ENCODE measurements at places on chromosomes 5 and 9.

- H3K4me1 ChIP-seq, result no peaks in the 10 kb centered on the region
- H3K27ac ChIP-seq, result no peak overlapping the region
- no peak overlapping the region for H3K4me3 ChIP-seq
- H3K27me3 ChIP-seq, result peaks cover 3% of the 10 kb centered on the region
- H3K36me3 ChIP-seq, result no peaks in the 10 kb centered on the region
Observed at GRCh38 chr5:42689391-42689790, 67.2 kb upstream of the CCDC152 start.

DNA sequence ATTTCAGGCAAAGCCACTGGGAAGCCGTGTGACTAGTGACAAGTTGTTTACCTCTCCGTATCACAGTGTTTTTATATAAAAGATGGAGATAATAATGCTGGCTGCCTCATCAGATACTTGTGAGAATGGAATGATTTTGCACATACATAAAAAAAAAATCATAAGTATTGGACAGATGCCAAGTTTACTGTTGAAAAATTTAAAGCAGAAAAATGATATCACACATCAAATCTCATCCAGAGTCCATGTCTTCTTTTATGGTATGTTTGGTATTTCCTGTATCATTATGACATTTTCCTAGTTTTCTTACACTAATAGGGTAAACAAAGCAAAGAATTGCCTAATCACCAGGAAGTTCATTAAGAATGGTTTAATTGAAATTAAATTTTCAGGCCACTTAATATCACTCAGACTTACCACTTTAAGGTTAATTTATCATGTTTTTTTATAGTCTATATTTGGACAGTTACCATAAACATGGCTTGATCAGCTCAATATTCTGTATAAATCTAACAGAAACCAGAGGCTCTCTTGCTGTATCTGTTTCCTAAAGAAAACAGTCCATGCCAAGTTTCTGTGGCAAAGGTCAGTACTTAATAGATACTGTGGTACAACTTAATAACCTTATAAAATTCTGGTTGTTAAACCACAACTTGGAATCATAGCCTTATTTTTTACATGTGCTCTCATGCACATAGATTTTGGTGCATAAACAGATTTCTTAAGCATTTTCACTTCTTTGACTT, 656.5 kb upstream of the RIOK2 start:
- no peak overlapping the region for H3K4me3 ChIP-seq
- no peaks in the 10 kb centered on the region for H3K4me1 ChIP-seq
- H3K27me3 ChIP-seq, result no peaks in the 10 kb centered on the region
- DNase-seq, result no peak
- no peaks in the 10 kb centered on the region for H3K36me3 ChIP-seq

GRCh38 chr5:12883395-12883794, 979.1 kb upstream of the CTNND2 start:
- H3K4me3 ChIP-seq, result no peak overlapping the region
- H3K4me1 ChIP-seq, result no peaks in the 10 kb centered on the region
- H3K27me3 ChIP-seq, result no peaks in the 10 kb centered on the region
- no peak overlapping the region for H3K27ac ChIP-seq
- no peak for DNase-seq

DNA sequence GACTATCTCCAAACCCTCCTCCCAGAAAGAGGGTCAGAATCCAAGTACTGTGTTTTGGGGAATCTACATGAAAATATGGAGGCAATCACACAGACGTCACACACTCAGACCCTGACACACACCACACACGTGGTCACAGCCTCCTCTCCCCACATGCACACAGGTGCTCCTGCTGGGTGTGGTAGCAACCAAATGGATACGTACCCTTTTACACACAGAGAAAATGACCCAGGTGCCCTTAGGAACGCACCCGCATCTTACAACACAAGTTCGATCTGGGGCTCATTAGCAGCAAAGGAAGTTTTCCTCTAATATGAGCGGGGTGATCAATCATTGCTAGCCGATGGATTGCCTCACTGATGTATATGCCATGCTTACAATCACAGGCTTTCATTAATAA, 480.2 kb upstream of the KLF4 start:
- H3K27me3 ChIP-seq, result no peaks in the 10 kb centered on the region
- no peaks in the 10 kb centered on the region for H3K4me1 ChIP-seq
- no peak overlapping the region for H3K4me3 ChIP-seq
- H3K36me3 ChIP-seq, result no peaks in the 10 kb centered on the region

DNA sequence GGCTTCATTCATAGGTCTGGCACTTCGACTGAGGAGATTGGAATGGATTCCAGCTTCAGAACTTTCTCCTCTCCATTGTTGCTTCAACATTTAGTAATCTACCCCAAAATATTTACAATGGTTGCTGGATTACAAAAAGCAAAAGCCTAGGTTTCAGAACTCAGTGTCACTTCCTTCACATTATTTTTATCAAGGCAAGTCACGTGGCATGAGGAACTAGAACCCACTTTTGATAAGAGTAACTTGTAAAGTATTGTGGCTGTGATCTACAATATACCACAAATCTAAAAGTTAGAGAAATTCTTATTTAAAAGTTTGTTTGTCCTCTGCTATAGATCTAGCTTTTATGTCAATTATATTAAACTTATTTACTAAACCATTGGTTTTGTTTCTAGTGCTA, 39.7 kb upstream of the ANKDD1B start:
- H3K27ac ChIP-seq, result no peak overlapping the region

GRCh38 chr5:139451878-139452660, 10.5 kb downstream of the ECSCR start:
- H3K27me3 ChIP-seq, result no peaks in the 10 kb centered on the region
- DNase-seq, result no peak
- H3K4me1 ChIP-seq, result peaks cover 32% of the 10 kb centered on the region
- H3K4me3 ChIP-seq, result no peak overlapping the region

- H3K36me3 ChIP-seq, result no peaks in the 10 kb centered on the region
- H3K27me3 ChIP-seq, result no peaks in the 10 kb centered on the region
- H3K4me3 ChIP-seq, result peak overlapping the region; percentile 95
- no peak for DNase-seq
Observed at GRCh38 chr9:3526997-3527940, 1.5 kb upstream of the RFX3 start.

GRCh38 chr5:5085381-5085780, 54.7 kb upstream of the ADAMTS16 start:
- no peak overlapping the region for H3K4me3 ChIP-seq
- no peaks in the 10 kb centered on the region for H3K27me3 ChIP-seq
- H3K27ac ChIP-seq, result no peak overlapping the region
- no peak for DNase-seq
- no peaks in the 10 kb centered on the region for H3K36me3 ChIP-seq

GRCh38 chr5:12794476-12795332, 890.5 kb upstream of the CTNND2 start:
- H3K4me3 ChIP-seq, result no peak overlapping the region
- H3K36me3 ChIP-seq, result no peaks in the 10 kb centered on the region
- no peak overlapping the region for H3K27ac ChIP-seq
- DNase-seq, result no peak
- no peaks in the 10 kb centered on the region for H3K4me1 ChIP-seq
- H3K27me3 ChIP-seq, result no peaks in the 10 kb centered on the region

DNA sequence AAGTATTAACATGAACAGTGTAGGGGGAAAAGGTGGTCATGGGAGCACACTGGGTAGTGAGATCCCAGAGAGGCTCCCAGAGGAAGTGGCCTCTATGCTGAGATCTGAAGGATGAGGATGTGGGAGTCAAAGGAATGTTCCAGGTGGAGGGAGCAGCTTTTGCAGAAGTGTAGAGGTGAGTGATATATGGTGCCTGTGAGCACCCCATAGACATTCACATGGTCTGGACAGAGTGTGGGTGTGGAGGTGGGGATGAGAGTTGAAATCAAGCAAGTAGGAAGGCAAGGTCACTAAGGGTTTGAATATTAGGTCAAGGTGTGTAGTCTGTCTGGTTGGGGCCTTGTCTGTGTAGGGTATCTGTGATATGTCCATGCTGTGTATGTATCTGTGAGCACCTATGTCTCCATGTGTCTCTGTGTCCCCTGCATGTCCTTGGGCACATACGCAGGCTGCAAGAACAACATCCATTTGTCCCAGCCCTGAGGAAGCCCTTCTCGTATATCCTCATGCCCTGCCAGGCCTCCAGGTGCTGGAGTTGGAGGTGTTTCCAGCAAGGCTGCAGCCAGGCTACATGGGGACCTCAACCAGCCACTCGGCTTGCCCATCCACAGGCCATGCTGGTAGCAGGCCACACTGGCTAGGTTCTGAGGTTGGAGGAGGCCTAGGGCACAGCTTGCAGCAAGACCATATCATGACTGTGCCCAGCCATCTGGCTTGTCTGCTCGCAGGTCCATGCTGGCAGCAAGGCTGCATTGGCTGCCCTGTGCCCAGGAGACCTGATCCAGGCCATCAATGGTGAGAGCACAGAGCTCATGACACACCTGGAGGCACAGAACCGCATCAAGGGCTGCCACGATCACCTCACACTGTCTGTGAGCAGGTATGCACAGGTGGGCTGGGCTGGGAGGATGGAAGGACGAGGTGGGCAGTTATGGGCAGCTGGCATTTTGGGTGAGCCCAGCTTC, 4.7 kb downstream of the PDLIM4 start:
- H3K4me1 ChIP-seq, result no peaks in the 10 kb centered on the region
- H3K27me3 ChIP-seq, result no peaks in the 10 kb centered on the region
- H3K4me3 ChIP-seq, result no peak overlapping the region
- no peak overlapping the region for H3K27ac ChIP-seq

- H3K27me3 ChIP-seq, result no peaks in the 10 kb centered on the region
- no peaks in the 10 kb centered on the region for H3K36me3 ChIP-seq
- H3K4me3 ChIP-seq, result no peak overlapping the region
- H3K4me1 ChIP-seq, result no peaks in the 10 kb centered on the region
- no peak overlapping the region for H3K27ac ChIP-seq
Observed at GRCh38 chr5:3414371-3414770, 181.3 kb upstream of the IRX1 start.

GRCh38 chr9:3647652-3648051, 121.9 kb upstream of the RFX3 start:
- no peaks in the 10 kb centered on the region for H3K36me3 ChIP-seq
- H3K4me3 ChIP-seq, result no peak overlapping the region
- no peaks in the 10 kb centered on the region for H3K4me1 ChIP-seq
- no peaks in the 10 kb centered on the region for H3K27me3 ChIP-seq

GRCh38 chr5:84057211-84057610, 327.5 kb downstream of the EDIL3 start:
- H3K27me3 ChIP-seq, result no peaks in the 10 kb centered on the region
- no peak overlapping the region for H3K4me3 ChIP-seq
- no peaks in the 10 kb centered on the region for H3K4me1 ChIP-seq
- no peak overlapping the region for H3K27ac ChIP-seq
- H3K36me3 ChIP-seq, result no peaks in the 10 kb centered on the region
- DNase-seq, result no peak

GRCh38 chr5:115070737-115071136, 99.0 kb downstream of the TRIM36 start:
- H3K27ac ChIP-seq, result no peak overlapping the region
- H3K4me3 ChIP-seq, result no peak overlapping the region
- H3K4me1 ChIP-seq, result no peaks in the 10 kb centered on the region
- H3K27me3 ChIP-seq, result peaks cover 4% of the 10 kb centered on the region
- no peaks in the 10 kb centered on the region for H3K36me3 ChIP-seq
- no peak for DNase-seq

DNA sequence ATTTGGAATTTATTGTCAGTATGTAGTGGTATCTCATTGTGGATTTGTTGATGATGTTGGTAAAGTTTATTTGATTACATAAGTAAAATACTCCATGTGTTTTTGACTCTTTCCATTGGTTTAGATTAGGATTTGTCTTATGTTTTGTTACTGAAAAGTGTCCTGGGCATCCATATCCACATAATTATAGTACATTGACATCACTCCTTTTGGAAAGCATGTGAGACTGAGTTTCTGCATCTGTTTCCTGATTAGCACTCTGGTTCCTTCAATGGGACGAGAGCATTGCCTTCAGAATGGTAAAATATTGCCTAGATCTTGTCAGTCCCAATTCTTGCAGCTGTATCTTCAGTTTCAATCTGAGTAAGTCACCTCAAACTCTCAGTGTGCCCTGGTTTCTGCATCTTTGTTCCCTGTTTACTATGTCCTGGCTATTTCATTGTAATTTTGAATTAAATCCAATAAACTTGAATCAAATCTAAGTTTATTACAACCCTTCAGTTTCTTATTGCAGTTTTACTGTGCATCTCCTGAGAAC, 128.1 kb downstream of the FBXO38 start:
- H3K4me1 ChIP-seq, result no peaks in the 10 kb centered on the region
- no peak overlapping the region for H3K27ac ChIP-seq
- no peak overlapping the region for H3K4me3 ChIP-seq
- H3K27me3 ChIP-seq, result no peaks in the 10 kb centered on the region

- H3K4me1 ChIP-seq, result no peaks in the 10 kb centered on the region
- H3K27ac ChIP-seq, result no peak overlapping the region
- no peak for DNase-seq
- no peak overlapping the region for H3K4me3 ChIP-seq
Observed at GRCh38 chr5:154652746-154653417, 102.3 kb upstream of the LARP1 start.
